ENCODE measurements at places on chromosomes 2 and 18. TPM values are rescaled to one million over a fixed set of nuclear protein-coding genes. Genes with fewer than 3 reads are reported as not detected.

GRCh38 chr2:155389224-155389623 lies 690.7 kb downstream of the KCNJ3 start:
- H3K27me3 ChIP-seq, result no peaks in the 10 kb centered on the region
- H3K36me3 ChIP-seq, result no peaks in the 10 kb centered on the region
- H3K27ac ChIP-seq, result no peak overlapping the region
- no peak overlapping the region for H3K4me3 ChIP-seq
- H3K4me1 ChIP-seq, result no peaks in the 10 kb centered on the region
- DNase-seq, result no peak

GRCh38 chr18:62847081-62847480 lies 131.7 kb downstream of the PHLPP1 start:
- no peaks in the 10 kb centered on the region for H3K27me3 ChIP-seq
- peaks cover 10% of the 10 kb centered on the region for H3K4me1 ChIP-seq
- no peak overlapping the region for H3K4me3 ChIP-seq
- no peak for DNase-seq
- H3K36me3 ChIP-seq, result peaks cover 8% of the 10 kb centered on the region

GRCh38 chr2:69774984-69775982 lies 33.3 kb downstream of the ANXA4 start:
- peaks cover 84% of the 10 kb centered on the region for H3K4me1 ChIP-seq
- peak overlapping the region; percentile 94 for H3K27ac ChIP-seq
- no peak for DNase-seq
- peaks cover 84% of the 10 kb centered on the region for H3K36me3 ChIP-seq

GRCh38 chr18:4888251-4889040 lies 308.6 kb downstream of the AKAIN1 start:
- no peaks in the 10 kb centered on the region for H3K36me3 ChIP-seq
- H3K4me1 ChIP-seq, result no peaks in the 10 kb centered on the region
- no peak overlapping the region for H3K4me3 ChIP-seq
- no peak for DNase-seq
- H3K27ac ChIP-seq, result no peak overlapping the region

DNA sequence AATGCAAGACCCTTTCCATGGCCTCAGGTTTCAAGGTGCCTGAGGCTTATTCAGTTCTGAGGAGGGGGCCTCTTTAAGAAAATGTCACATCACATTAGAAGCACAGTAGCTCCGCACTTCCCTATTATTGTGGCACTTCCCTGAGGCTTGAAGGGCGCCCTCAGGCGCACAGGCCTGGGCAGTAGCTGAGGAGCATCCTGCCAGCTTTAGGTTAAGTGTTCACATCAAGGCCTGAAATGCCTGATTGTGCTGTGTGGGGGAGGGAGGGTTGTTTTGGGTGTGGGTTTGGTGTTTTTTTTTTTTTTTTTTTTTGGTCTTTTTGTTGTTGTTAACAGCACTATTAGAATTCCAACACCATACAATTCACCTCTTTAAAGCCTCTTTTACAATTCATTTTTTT lies 107.9 kb downstream of the CABLES1 start:
- no peaks in the 10 kb centered on the region for H3K4me1 ChIP-seq
- DNase-seq, result no peak
- peaks cover 4% of the 10 kb centered on the region for H3K36me3 ChIP-seq
- no peaks in the 10 kb centered on the region for H3K27me3 ChIP-seq

GRCh38 chr18:52395146-52395852 lies 55.3 kb downstream of the DCC start:
- no peak for DNase-seq
- H3K36me3 ChIP-seq, result no peaks in the 10 kb centered on the region
- peaks cover 32% of the 10 kb centered on the region for H3K27me3 ChIP-seq
- H3K27ac ChIP-seq, result peak overlapping the region; percentile 47

ALPP gene
- not detected for total RNA-seq

DNA sequence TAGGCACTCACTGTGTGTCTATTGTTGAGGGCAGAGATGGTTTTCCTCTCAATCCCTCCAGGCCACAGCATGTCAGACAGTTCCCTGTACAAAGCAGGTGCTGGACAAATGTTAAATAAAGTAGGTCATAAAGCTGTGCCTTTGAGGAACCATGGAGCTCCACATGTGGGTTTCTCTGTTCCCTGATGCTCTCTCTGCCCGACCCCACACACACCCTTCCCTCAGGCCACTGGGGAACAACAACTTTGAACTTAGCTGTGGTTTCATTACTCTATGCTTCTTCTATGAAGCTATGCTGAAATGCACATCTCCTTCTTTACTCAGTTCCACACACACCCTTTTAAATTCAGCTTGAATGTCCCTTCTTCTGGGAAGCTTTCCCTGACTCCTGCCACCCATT lies 415.3 kb downstream of the HRH4 start:
- no peaks in the 10 kb centered on the region for H3K4me1 ChIP-seq
- H3K36me3 ChIP-seq, result no peaks in the 10 kb centered on the region
- no peak overlapping the region for H3K4me3 ChIP-seq
- peaks cover 91% of the 10 kb centered on the region for H3K27me3 ChIP-seq
- no peak for DNase-seq

DNA sequence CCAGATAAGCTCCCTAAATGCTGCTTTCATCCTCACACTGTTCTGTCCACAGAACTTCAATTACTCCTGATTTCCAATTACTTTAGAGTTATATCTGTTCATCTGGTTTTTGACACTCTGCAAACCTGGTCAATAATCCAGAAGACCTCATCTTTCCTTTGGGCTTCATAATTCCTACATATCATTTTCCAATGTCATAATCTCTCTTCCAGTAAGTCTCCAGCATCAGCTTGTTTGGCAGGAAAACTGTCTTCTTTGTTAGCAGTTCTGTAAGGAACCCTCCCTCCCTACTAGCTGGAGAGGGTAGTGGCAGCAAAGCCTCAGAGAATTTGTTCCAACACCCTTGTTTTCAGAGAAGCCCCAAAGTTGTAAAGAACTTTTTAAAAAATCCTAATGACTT lies 11.9 kb upstream of the SLC14A1 start:
- no peak overlapping the region for H3K27ac ChIP-seq
- no peaks in the 10 kb centered on the region for H3K36me3 ChIP-seq
- no peak overlapping the region for H3K4me3 ChIP-seq
- peaks cover 24% of the 10 kb centered on the region for H3K4me1 ChIP-seq

DNA sequence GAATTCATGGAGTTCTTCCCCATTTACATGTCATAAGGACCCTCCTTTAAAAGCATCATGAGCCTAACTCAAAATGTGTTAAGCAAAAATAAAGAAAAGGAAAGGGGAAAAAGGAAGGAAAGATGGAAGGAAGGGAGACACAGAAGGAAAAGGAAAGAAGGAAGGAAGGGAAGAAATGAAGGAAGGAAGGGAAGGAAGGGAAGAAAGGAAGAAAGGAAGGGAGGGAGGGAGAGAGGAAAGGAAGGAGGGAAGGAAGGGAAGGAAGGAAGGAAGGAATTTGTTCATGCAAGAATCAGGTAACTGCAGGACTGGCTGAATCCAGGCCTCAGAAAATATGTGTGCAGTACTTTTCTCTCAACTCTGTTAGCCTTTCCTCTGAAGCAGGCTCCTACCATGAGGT lies 32.0 kb downstream of the KIAA2012 start:
- peaks cover 18% of the 10 kb centered on the region for H3K4me1 ChIP-seq
- H3K4me3 ChIP-seq, result no peak overlapping the region
- H3K27me3 ChIP-seq, result no peaks in the 10 kb centered on the region
- DNase-seq, result no peak
- no peak overlapping the region for H3K27ac ChIP-seq
- H3K36me3 ChIP-seq, result no peaks in the 10 kb centered on the region

NEU2 gene
- not detected for total RNA-seq

TMEM247 gene
- not detected for total RNA-seq

DNA sequence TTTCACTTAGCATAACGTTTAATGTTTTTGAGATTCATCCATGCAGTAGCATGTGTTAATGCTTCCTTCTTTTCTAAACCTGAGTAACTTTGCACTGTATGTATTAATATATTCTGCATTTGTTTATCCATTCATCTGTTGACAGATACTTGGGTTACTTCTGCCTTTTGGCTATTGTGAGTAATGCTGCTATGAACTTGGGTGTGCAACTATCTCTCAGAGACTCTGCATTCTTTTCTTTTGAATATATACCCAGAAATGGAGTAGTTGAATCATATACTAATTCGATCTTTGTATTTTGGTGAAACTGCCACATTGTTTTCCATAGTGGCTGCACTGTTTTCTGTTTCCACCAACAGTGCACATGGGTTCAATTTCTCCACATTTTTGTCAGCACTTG lies 128.3 kb downstream of the SH3BP4 start:
- H3K27me3 ChIP-seq, result peaks cover 15% of the 10 kb centered on the region
- no peaks in the 10 kb centered on the region for H3K36me3 ChIP-seq
- H3K4me3 ChIP-seq, result no peak overlapping the region
- DNase-seq, result no peak

GRCh38 chr18:7329016-7329415 lies 98.1 kb downstream of the LRRC30 start:
- no peak for DNase-seq
- peaks cover 9% of the 10 kb centered on the region for H3K4me1 ChIP-seq
- H3K36me3 ChIP-seq, result no peaks in the 10 kb centered on the region
- no peak overlapping the region for H3K4me3 ChIP-seq
- no peak overlapping the region for H3K27ac ChIP-seq

- no peaks in the 10 kb centered on the region for H3K36me3 ChIP-seq
- H3K27ac ChIP-seq, result no peak overlapping the region
- peaks cover 34% of the 10 kb centered on the region for H3K27me3 ChIP-seq
- no peaks in the 10 kb centered on the region for H3K4me1 ChIP-seq
Observed at GRCh38 chr18:11529081-11529480, 80.3 kb upstream of the SLC35G4 start.

GRCh38 chr2:217162533-217162932 lies 302.7 kb upstream of the TNP1 start:
- H3K27ac ChIP-seq, result peak overlapping the region; percentile 90
- peak; percentile 86 for DNase-seq
- H3K4me3 ChIP-seq, result peak overlapping the region; percentile 19
- H3K36me3 ChIP-seq, result peaks cover 20% of the 10 kb centered on the region

DNA sequence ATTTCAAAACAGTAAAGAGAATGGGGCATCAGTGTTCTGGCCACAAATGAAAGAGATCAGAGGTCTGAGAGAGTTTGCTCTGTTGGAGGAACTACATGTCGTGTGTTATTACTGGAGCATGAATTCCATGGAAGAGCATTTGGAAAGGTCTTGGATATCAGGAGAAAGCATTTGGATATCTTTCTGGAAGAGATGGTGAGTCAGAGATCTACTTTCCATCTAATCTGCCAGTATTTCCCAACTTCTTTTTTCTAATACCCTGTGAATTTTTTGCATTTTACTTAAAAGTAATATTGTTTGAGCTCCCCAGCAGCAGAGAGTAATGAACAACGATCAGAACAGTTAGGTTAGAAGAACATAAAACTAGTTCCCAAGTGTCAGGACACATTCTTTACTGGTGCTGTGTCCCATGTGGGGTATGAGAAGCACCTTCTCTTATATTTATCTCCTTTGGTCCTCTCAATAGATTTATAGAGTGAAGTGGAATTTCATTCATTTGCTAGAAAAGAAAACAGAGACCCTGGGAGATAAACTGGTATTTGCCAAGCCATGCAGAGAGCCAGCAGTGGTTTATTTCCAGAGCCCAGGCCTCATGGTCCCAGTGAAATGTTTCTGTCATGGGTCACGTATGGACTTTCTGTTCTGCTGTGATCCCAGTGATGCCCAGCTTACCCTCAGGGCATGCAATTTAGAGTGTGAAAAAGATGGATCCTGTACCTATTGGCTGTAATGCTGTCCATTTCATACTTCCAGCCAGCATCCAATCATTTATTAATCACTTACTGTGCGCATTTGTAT lies 130.8 kb upstream of the NT5C1B start:
- no peaks in the 10 kb centered on the region for H3K27me3 ChIP-seq
- H3K4me1 ChIP-seq, result no peaks in the 10 kb centered on the region
- no peak overlapping the region for H3K4me3 ChIP-seq
- DNase-seq, result no peak

DNA sequence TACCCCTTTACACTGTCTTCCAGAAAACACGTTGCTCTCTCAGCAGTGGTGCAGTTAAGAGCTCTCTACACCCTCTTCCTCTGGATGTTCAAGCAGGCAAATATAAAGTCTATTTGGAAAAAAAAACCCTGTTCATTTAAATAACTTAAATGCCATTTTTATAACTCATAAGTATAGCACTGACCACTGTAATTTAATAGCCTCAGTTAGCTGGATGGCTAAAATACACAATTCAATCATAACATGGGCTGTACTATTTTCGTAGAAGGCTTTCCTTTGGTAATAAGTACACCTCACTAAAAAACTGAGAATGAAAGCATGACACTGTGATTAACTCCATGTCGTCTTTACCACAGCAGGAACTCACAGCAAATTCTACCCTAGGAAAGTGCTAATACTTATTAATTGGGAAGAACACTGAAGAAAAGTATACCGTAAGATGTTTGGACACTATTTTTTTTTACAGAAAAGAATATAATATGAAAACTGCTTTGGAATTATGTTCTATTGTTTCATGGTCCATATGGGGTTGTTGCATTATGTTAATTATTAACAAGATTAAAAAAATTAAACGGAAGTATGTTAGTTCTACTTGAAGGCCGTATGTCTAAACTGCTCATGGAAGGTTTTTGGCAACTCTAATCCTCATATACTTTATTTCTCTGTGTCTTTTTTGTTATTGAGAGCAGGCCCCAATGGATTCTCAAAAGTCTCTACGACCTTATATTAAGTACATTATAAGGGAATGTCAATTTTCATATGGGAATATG lies 269.1 kb downstream of the ZNF385B start:
- H3K4me3 ChIP-seq, result no peak overlapping the region
- H3K27ac ChIP-seq, result no peak overlapping the region
- H3K27me3 ChIP-seq, result no peaks in the 10 kb centered on the region
- no peak for DNase-seq
- H3K36me3 ChIP-seq, result no peaks in the 10 kb centered on the region

DNA sequence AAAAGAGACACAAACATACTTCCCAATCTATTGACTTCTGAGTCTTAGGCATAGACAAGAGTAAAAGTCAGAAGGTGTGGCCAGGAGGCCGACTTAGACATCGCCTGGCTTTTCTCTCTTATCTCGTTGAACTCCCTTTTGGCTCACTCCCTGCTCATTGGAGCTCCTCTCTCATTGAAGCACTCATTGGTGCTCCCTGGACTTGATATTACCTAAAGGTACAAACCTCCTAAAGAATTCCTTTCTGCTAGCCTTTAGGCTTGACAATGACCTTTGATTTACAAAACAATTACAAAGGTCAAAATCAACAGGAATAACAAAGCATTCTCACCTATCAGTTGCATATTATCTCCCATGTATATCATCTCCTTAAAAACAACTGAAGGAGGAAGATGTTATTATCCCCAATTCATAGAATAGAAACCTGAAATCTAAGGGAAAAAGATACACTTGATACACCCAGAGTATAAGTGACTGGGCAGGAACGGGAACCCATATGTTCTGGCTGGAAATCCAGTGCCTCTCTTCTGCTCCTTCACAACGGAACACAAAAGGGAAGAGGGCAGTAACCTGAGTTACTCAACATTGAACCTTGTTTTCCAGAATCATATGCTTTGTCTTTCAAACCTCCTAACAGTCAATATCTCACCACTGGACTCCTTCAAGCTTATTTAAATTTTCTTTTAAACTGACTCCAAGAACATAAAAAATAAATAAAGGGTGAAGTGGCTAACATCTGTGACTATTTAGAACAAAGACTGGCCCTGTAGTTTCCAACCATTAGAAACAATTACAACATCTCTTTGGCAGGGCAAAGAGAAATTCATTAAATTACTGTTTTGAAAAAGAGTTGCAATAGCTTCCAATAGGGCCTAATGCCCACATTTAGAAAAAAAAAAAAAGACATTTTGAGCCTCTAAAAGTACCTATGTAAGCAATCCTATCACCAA lies 1247.9 kb downstream of the LRP1B start:
- no peak for DNase-seq
- H3K27me3 ChIP-seq, result no peaks in the 10 kb centered on the region
- no peak overlapping the region for H3K27ac ChIP-seq

SCYGR4 gene
- total RNA-seq, result not detected

PTPN18 gene
- 66.0 TPM for total RNA-seq

All from Calu3 (cell line).